SW 1271 (cell line): ENCODE measurements at places on chromosomes 6 and 20.

DNA sequence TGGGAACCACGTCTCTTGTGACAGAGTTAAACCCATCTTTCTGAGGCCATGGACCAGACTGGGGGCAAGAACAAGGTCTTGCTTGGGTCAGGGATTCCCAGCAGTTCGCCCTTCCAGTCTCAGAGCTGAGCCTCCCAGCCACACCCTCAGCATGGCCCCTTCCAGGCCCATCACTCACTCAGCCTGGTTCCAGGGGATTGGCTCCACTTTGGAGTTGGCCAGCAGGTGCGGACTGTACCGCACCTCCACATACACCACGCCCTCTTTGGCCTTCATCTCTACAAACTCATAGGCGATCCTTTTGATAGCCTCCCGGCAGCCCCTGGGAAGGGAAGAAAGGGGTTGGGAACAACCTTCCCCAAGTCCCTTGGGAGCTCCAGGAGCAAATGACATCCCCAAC is 25.2 kb downstream of the ADA start:
- no peak for DNase-seq

DNA sequence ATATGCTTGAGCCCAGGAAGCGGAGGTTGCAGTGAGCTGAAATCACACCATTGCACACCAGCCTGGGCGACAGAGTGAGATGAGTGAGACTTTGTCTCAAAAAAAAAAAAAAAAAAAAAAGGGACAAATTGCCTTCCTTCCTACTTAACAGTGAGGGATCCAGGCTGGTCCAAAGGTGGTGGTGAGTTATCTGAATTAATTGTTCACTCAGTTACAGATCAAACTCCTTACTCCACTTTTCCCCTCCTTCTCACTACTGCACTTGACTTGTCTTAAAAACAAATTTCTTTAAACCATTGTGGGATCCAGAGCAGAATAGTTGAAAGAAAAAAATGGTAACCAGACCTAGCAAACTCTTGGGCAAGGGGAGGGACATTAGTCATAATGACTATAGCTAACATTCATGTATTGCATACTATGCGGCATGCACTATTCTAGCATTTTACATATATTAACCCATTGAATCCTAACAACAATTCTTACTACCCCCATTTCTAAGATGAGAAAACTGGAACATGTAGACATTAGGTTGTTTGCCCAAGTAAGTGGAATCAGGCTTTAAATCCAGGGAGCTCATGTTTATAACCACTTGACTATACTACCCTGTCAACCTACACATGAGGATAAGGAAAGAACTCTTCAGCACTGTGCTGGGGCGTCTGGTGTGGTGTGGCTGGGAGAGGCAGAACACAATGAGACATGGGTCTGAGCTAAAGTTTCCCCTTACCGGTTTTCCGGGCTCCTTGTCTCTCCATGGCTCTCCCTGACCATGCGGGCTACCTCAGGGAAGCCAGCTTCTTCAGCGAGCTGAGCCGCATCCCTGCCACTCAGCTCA is 1.5 kb downstream of the GPANK1 start:
- no peak for DNase-seq

- no peak for DNase-seq
Measured at GRCh38 chr20:62710221-62710885, 1.7 kb downstream of the NTSR1 start.

DNA sequence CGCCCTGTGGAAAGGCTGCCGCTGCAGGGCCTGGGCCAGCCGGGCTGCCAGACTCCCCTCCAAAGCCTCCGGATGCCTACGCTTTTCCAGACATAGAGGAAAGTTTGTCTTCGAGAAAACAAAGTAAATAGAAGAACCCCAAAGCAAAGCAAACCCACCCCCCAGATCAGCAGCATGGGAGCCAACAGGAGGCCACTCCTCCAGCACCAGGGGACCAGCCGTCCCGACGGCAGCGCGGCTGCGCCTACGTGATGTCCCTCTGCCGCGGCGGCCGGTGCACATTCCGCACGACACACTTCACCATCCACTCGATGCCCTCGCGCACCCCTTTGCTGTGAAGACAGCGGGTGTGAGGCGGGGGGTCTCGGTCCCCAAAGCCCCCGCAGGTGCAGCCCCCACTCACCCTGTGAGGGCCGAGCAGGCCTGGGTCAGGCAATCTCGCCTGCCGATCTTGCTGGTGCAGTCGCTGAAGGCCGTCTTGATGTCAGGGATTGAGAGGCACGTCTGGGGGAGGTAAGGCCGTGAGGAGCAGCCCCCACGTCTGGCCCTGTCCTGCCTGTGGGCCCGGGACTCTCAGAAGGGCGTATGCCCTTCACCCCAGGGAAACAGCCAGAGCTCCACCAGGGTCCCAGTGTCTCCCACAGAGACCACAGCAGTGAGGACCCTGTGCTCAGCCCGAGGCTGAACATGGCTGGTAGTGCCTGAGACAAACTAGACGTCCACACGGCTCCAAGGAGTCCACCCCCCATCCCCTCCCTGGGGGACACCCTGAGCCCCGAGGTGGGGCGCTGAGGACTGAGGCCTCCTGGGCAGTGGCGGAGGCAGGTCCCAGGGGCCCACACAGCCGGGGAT is 4.0 kb downstream of the TNFRSF6B start:
- no peak for DNase-seq

DNA sequence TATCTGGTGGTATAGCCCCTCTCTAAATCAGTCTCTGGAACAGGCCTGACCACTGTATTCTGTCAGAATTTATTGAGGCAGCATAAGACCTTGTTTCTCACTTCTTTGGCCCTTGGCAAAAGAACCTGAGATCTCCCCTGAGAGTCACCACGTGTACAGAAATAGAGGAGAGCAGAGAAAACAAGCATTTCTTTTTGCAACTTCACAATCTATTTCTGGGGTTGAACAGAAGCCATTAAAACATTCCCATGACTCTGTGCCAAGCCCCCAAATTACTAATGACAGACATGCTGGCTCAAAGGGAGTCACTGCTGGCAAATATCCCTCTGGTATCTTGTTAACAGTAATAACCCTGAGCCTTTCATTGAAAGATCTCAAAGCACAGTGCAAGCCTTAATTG is 395.3 kb downstream of the MAFB start:
- DNase-seq = no peak

- DNase-seq = no peak
Measured at GRCh38 chr6:139256087-139256486, 35.7 kb downstream of the TXLNB start.

DNA sequence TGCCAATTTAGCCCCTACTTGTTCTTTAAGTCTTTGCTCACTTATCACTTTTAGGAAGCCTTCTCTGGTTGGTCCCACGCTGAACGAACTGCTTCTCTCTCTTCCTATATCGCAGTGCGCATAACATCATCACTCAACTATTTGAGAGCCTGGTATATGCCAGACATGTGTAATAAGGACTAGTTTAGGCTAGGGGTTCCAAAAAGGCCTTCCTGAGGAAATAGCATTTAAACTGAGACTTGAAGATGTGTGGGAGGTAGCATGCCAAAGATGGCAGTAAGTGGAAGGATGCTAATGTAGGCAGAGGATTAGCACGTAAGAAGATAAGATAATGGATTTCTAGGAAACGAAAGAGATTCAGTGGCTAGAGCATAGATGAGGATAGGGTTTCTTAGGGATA is 4.8 kb downstream of the CCDC28A start:
- DNase-seq = no peak

DNA sequence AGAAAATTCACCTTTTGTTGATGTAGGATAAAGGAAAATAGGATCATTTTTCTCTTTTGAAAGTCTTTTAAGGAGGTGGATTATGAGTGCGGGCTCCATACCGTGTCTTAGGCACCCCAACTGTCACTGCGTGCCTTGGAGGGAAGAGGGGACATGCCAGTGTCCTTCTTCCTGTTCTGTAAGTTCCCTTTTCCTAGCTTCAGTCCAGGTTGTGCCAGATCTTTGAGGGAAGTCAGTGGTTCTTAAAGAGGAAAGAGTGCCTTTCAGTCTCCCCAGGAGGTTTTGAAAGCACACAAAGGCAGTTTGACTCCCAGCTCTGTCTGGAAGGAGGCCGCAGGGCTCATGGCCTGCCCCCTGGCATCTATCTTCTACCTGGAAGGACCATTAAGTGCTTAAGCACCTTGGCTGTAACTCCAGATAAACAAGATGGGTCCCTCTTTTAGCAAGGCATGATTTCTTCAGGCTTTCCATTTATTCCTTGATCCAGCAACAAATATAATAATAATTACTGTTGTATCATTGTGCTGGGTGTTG is 13.0 kb downstream of the EFCAB8 start:
- DNase-seq = no peak

DNA sequence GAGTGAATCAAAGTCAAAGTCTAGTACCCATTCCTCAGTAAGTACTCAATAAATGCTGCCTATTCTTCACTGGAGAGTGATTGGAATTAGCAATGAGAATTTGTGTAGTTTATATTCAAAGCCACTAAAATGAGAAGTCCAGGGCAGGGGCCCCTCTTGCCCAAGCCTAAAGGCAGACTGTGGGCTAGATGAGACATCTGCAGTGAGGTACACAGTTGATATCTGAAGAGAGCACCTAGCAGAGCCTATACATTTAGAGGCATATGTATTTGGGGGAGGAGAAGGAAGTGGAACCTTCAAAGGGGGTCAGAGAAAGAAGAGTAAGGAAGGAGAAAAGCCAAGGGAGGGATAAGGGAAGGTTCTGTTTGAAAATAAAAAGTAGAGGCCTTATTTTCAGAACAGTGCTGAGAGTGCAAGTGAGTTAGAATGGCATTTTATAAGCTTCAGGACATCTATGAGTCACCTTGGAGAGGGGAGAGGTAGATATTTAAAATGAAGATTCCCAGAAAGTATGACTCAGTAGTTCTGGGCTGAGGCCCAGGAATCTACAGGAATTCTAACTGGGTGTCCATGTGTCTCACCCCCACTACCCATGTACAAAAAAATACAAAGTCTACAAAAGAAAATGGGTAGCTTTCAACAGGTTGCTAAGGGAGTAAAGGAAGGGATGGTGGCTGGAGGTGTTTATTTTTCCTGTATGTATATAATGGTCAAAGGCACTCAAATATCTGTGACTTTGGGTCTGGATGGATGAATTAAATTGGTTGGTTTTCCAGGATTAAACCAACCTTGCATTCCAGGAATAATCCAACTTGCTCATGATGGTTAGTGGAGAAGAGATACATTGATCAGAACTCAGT is 135.1 kb downstream of the ZFP64 start:
- no peak for DNase-seq

GRCh38 chr6:43393602-43394001 is 24.2 kb upstream of the ZNF318 start:
- DNase-seq = no peak

- DNase-seq = no peak
Measured at GRCh38 chr20:8470156-8470555, 338.1 kb downstream of the PLCB1 start.

DNA sequence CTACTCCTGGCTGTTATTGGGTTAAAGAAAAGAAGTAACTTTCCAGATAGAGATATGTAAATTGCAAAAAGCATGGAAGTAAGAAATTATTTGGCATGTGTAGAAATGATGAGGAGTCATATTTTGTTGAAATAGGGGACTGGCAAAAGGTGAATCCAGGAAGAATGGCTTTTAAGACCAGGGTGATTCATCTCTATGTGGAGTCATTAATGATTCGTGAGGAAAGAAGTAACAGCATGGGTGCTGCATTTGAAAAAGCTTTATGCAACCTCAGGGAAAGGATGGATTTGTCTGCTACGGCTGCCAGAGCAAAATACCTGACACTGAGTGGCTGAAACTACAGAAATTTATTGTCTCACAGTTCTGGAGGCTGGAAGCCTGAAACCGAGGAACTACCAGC is 14.8 kb upstream of the SYNE1 start:
- no peak for DNase-seq

DNA sequence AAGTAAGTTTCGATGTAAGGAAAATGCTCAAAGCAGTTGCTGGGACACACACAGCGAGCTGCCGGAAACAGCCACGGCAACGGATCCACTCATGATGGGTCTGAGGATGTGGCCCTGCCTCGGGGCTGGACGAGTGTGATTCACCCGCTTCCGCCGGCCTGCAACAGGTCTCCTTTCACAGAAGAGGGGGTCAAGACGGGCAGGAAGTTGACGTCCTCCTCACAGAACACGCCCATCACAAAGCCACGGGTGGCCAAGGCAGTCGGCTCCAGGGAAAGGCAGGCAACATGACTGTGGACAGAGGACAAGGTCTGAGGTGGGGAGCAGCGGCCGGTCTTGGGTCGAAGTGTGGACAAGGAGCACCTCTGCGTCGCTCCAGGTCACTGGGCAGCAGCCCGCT is 29.9 kb upstream of the SMOC2 start:
- DNase-seq = no peak

DNA sequence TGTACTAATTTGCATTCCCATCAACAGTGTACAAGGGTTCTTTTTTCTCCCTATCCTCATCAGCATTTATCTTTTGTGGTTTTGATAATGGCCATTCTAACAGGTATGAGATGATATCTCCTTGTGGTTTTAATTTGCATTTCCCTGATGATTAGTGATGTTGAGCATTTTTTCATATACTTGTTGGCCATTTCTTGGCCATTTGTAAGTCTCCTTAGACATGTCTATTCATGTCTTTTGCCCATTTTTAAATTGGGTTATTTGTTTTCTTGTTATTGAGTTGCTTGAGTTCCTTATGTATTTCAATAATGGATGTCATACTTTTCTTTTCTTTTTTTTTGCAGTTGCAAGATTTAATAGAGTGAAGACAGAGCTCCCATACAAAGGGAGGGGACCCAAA is 17.8 kb downstream of the FOXQ1 start:
- no peak for DNase-seq

- no peak for DNase-seq
Measured at GRCh38 chr20:58116505-58116904, 111.9 kb downstream of the ANKRD60 start.

DNA sequence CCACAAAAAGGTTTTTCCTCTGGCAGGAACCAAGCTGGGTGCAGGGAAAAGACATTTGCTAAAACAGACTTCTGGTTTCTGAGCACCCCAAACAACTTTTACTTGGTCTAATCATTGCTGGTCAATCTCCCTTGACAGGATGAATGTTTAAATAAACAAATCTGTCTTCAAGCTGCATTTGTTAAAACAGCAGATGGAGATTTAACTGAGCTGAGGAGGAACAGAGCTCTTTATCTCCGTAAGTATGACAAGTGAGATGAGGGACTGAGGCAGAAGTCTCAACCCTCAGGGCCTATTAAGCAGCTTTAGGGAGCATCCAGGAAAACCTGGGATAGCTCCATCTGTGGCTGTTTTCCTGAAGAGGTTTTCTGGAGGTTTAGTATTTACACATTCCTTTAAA is 40.6 kb downstream of the NINL start:
- no peak for DNase-seq

- no peak for DNase-seq
Measured at GRCh38 chr20:31903627-31904386, 33.4 kb downstream of the TTLL9 start.

DNA sequence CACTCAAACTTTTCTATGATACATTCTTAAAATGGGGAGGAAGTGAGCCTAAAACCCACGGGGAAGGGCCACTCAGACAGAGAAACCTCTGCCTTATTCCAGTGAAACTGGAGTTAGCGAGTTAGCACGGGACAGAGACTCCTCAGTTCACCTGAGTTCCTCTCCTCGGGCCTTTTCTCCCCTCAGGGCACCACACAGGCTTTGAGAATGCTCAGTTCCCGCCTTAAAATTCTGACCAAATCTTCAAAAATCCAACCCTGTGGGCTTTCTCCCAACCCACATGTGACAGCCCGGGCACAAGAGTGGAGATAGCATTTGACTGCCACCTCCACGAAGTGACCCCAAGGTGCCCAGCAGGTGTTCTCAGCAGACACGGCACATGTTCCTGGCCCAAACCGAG is 204.3 kb downstream of the SMOC2 start:
- no peak for DNase-seq

GRCh38 chr6:119173249-119174084 is 95.0 kb upstream of the FAM184A start:
- DNase-seq = no peak
